CD8-positive, alpha-beta memory T cell (primary cell): ENCODE measurements at places on chromosomes 11 and 22.

- no peak for DNase-seq
Observed at GRCh38 chr11:25198704-25199103, 701.9 kb downstream of the LUZP2 start.

GRCh38 chr22:49046546-49047361 is 780.9 kb downstream of the BRD1 start:
- no peak for DNase-seq

DNA sequence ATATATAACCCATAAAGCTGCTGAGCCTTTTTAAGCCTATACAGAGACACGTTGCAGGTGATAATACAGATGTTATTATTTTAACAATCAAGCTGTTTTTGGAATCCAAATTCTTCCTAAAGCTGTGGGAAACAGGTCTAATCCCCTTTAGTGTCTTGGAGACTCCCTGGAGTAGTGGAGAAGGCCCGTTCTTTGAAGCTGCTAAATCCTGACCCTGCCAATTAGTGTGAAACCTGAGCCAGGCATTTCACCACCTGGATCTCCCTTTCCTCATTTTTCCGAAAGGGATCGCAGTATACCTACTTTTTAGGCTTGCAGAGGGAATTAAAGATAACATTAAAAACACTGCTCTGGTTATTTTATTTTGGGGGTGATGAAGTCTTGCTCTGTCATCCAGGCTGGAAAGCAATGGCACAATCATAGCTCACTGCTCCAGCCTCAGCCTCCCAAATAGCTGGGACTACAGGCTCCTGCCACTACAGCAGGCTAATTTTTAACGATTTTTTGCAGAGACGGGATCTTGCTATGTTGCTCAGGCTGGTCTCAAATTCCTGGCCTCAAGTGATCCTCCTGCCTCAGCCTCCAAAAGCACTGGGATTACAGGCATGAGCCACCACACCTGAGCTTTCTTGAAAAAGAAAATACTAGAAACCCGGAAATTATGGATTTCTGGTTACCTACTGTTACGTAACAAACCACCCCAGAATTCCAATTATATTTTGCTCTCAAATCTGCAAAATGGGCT is 1.7 kb upstream of the EIF4ENIF1 start:
- DNase-seq: no peak

DNA sequence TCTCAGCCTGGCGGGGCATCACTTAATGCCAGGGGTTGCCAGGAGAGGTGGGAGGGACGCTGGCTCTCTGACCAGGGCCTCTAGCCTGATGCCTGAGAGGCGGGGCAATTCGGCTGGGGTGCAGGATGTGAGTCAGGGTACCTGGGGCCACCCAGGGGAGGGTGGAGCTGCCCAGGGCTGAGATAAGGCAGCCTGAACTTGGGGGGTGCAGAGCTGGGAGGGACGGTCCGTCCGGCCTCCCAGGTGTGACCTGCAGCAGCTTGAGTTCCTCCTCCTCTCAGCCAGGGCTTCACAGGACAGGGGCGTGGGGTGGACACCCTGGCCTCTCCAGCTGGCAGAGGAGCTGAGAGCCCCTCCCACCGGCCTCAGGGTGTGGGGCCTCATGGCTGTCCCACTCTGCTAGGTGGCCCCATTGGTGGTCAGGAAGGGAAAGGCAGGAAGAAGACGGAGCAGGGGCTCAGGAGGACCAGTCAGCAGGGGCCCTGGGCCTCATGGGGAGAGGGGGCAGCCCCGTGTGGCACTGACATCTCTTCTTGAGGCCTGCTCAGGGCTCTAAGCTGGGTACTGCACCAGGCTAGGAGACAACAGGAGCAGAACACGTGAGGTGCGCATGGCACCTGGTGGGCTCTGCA is 942 bp upstream of the RPS6KA4 start:
- no peak for DNase-seq

DNA sequence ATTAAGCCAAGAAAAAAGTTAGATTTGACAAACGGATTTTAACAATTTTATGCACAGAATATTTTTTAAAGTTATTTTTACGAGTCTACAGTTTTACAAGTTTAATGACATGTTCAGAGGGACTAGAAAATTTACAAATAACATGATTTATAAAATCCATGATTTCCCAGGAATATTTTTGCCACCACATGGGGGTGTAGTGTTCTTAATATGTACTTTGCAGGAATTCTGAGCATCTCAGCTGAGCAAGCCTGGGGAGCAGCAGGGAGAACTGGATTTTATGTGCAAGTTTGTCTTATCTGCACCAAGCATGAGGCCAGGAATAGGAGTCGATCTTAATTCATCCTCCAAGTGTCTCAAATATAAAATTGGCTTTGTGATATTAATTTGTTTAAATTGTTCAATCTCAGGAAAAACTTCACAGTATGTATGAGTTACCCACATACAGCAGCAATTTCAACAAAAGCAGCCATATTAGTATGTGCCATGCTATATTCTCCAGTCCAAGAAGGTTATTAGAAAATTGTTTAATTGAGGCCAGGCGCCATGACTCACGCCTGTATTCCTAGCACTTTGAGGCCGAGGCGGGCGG is 826.3 kb downstream of the DLG2 start:
- DNase-seq: no peak

DNA sequence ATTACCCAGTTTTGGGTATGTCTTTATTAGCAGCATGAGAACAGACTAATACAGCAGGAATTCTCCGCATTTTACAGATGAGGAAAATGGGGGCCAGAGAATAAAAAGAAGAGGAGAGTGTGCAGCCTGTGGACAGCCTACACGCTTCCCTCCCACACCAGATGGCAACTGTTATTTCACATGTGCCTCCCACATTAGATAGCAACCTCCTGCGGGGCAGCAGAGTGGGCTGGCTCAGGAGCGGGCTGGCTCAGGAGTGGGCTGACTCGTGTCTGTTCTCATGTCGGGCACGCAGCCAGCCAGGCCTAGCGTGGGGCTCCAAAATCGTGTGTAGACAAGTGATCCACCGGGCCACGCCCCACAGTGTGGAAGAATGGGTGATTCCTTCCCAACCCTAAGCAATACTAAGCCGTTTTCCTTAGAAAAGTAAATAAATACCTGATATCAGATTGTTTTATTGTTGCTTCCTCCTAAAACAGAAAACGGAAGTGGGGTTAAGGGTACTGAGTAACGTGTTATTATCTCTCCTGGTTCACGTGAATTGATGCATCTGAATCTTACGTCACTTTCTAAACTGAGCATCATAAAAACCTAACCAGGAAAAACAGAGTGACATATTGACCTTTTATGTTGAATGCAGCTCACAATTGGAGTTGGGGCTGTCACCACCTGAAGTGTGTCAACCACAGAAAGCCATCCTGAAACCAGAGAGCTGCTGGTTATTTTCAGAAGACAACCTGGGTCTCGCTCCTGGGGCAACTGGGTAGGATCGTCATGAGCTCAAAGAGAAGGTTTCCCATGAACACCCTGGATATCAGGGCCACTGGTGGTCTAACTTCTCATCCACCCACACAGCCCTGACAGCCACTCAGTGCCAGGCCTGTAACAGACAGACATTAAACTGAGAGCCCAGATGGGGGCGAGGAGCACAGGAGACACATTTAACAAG is 3.3 kb downstream of the TTLL1 start:
- DNase-seq: peak; percentile 64

DNA sequence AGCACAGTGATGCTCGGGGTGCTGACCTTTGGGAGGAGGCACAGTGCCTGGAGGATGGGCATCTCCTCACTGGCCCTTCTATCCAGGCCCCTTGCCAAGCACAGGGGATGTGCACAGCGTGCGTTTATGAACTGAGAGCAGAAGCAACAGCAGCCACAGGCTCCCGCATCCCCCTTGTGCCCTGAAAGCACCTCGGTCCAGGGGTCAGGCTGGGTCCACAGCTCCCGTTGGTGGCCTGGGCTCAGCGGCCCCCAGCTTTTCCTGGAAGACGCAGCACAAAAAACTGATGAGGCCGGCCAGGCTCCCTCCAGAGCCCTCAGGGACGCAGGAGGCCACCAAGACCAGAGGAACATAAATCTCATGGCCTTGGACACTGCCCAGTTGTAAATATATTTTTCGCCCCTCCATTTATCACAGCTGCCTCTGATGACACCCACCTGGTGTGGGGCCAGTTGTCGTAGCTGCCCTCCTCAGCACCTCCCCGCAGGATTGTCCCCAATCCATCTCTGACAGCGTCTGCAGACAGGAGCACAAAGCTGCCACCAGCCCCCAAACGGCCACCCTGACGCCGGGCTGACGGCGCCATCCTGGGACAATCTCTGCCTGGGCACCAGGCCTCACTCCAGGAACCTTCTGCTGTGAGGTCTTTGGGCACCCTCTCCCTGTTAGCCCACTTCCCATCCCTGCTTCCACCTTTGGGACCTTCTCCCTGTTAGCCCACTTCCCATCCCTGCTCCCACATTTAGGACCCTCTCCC is 203.1 kb downstream of the BRD1 start:
- DNase-seq: no peak

DNA sequence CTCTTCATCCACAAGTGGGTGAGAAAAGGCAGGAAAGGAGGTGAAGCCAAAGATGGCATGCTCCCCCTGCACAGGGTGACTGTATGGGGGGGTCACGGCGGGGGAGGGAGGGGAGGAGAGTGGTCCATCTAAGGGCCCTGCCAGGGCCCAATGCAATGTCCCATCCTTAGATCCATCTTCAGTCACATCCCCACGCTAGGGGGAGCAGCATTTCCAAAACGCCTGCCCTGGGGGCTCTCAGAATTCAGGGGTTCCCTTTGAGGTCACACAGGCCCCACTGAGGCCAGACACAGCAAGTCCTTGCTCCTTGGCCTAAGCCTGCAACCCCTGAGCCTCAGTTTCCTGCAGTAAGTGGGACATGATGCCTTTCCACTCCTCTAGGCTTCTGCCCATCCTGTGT is 52.4 kb downstream of the RTN4R start:
- DNase-seq: no peak

- DNase-seq: no peak
Observed at GRCh38 chr11:33877038-33877437, 14.8 kb downstream of the LMO2 start.

DNA sequence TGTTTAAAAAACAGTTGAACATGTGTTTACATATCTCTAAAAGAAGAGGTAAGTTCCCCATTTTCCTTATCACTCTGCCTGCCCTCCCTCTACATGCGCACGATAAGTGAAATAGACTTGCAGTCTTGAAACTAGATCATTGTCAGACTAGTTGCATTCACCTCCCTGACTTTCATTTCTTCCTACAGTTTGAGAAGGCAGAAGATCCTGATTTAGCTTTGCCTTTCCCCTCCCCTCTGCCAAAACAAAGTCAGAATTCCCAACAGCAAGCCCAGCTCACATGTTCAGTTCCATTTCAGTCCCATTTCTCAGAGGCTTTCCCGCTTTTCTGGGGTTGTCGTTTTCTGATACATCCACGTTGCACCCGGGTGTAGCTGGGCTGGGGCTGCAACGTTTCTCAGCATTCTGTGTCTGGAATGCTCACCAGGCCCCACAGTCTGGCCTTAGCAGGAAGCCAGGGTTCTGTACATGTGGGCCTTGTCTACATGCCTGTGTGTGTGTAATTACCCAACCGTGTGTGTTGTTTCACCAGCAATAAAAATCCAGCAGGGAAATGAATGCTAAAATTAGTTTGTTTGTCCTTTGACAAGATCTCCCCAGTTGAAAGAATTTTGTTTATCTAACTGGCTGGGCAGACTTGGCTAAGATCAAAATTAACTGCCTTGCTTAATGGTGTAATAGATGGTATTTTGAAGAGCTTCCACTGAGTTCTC is 179.2 kb downstream of the DBX1 start:
- no peak for DNase-seq

- DNase-seq: no peak
Observed at GRCh38 chr11:86447763-86448480, 73.2 kb downstream of the CCDC81 start.

DNA sequence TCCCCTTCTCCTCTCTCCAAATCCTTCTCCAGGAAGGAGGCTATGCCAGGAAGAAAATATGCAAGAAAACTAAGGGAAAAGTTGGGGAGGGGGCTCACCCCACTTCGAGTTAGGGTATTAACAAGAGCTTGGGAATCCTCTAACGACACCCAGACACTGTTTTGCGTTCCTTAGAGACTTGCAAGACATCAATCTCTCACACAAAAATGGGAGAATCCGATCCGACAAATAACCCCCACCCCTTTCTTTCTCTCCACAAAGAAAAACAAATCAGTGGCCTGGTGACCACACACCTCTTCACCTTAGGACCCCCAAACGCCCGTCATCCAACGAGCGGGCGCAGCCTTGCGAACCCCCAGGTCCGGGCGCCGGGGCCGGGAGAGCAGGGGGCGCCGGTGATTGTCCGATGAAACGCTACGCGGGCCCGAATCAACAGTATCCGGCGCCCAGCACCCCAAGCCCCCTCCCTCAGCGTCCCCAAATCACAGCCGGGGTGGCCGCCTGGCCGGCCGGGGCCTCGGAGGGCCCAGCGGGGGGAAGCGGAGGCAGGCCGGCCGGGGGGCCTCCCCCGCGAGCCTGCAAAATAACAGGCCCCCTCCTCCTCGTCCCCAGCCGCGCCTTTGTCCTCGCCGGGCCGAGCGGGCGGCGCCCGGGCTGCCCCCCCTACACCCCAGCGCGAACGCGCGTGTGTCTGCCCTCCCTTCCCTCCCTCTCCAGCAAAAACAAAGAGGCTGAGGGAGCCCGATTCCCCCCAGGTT is 690 bp downstream of the CSNK1E start:
- peak; percentile 69 for DNase-seq

- DNase-seq: no peak
Observed at GRCh38 chr11:119991022-119991404, 146.9 kb downstream of the TRIM29 start.

GRCh38 chr11:114272311-114272710 is 23.9 kb upstream of the NNMT start:
- DNase-seq: no peak

DNA sequence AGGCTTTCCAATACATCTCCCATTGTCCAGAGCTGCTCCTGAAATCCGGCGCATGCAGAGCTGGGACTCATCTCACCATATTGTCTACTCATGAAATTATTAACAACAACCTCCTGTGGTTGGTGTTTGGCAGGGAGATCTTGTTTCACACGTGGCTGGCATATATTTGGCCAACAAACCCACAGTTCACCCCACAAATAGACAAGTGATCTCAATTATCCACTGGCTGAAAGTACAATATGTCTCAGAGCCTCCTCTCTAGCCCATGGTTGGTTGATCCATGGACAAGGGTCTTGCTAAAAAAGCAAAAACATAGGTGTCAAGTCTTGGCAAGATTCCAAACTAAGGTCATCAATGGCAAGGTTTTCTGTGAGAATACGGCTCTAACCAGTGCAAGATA is 386.9 kb downstream of the ETS1 start:
- no peak for DNase-seq

GRCh38 chr11:134250675-134251074 is 2.5 kb downstream of the THYN1 start:
- no peak for DNase-seq

- DNase-seq: no peak
Observed at GRCh38 chr22:45670981-45671782, 452 bp upstream of the ATXN10 start.

DNA sequence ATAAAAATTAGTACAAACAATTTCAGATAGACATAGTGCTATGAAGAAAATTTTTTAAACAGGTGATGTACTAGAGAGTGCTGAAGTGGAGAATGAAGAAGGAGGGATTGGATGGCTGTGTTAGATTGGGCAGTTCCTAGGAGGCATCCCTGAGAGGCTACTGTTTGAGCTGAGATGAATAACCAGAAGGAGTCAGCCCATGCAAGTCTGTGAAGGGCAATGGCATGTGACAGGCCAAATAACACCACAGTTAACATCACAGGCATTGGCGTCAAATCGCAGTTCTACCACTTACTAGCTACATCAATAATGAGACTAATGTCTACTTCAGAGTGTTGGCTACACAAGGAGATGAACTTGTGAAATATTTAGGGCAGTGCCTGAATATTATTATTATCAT is 35.4 kb downstream of the HORMAD2 start:
- DNase-seq: no peak
